ENCODE measurements at places on chromosomes 13 and 19.

DNA sequence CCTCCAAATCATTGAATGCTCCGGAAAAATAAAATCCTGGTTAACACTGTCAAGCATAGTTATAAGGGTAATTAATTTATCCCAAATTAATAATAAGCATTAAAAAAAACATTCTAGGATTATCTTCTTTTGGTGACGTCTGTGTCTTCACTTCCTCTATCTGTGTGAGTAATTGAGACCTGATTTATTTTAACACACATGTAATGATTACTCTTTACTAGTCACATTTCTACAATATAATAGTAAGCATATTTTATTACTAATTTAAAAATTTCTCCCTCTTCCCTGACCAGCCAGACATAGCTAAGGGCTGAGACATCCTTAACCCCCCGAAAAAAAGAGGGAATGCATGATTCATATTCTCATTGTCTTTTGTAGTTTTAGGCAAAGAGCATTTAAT, 2.3 kb downstream of the FNDC3A start:
- no peak for DNase-seq

GRCh38 chr19:51739466-51740213, 12.0 kb downstream of the FPR1 start:
- no peak for DNase-seq

DNA sequence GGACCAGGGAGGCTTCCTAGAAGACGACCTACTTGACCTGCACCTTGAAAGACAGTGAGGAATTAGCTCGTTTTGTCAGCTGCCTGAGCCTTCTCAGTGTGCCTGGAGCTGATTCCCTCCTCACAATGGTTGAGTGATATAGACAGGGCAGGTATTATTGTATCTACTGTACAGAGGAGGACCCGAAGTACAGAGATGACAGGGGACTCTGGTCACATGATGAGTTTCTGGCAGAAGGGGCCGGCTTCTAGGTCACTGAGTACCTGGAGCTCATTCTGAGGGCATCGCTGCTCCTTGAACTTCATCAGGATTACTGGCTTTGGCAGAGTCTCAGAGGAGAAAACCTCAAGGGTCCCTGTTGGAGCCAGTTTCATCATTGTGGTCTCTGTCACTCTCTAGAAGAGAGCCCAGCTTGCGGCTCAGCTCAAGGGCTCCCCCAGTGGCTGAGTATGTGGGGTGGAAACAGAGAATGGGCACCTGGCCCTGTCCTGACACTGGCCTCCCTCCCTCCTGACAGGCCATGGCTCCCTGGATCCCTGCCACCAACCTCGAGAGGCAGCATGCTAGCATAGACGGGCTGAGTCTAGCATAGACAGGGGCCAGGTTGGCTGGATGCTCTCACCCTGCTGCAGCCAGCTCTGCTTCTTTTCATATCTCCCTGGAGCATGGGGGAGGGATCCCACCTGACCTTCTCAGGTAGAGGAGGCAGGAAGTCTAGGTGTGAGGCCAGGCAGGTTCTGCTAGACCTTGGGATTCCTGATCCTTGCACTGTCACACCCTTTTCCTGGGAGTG, 38.7 kb downstream of the NFIX start:
- peak; percentile 11 for DNase-seq

DNA sequence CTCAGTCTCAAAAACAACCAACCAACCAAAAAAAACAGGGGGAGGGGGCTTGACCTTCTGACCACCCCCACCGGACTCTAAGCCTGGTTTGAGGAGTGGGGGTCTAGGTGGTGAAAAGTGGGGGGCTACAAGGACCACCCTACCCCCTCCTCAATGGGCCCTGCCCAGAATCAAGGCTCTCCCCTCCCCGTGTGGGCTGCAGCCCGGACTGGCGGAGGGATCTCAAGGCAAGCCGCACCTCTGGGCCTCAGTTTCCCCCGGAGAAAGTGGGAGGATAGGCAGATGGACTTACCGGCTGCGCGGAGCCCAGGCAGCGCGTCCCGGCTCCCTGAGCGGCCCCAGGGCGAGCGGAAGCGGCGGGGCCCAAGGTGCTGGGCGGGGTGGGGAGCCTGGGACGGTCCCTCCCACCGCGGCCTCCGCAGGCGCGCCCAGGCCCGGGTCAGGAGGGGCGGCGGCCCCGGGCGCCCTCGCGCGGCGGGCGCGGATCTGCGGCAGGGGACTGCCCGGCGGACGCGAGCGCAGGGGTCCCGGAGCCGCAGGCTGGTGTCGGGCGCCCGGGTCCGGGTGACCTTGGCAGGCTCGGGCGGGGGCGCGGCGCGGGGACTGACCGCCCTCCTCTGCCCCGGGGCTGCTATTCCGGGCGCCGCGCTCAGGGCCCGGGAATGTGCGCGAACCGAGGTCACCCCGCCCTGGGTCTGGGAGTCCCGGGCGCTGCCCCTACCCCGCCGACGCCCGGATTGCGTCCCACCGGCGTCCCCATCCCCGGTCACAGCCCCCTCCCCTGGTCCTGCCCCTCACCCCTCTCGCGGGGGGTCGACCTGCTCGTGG, at the start of gene ADAMTSL5:
ADAMTSL5 (minus strand) TSS at position 349 of the 828 bp plus-strand sequence. CDS start 2,076 bp downstream, outside the sequence.
- DNase-seq: no peak

- DNase-seq: no peak
These were observed at the start of gene SERP2 for GRCh38 chr13:44373601-44374347. SERP2 (plus strand) TSS chr13:44373824; CDS start chr13:44374026, 202 bp downstream.

DNA sequence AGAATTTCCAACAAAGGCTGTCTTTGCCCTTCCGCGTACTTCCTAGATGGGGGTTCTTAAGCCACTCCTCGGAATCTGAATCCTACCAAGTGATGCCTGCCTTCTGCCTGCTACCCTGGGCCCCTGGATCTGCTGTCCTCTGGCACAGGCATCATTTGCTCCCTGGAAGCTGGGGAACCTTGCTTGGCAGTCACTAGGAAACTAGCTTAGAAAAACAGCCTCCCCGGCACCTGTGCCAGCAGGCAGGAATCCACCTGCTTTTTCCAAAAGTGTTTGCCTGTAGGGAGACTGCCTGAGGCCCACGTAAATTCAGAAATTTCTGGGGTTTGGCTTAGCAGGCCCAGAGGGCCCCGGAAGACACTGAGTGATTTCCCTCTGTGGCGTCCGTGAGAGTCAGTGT, 442.4 kb downstream of the TSHZ3 start:
- DNase-seq: no peak

GRCh38 chr13:30396434-30397075, 25.7 kb upstream of the UBE2L5 start:
- DNase-seq: no peak

GRCh38 chr13:75102001-75102716, 379.8 kb downstream of the TBC1D4 start:
- no peak for DNase-seq

- no peak for DNase-seq
These were observed 24.0 kb upstream of the KATNAL1 start for GRCh38 chr13:30331331-30331771.
